ENCODE measurements at places on chromosomes 6 and 20.

DNA sequence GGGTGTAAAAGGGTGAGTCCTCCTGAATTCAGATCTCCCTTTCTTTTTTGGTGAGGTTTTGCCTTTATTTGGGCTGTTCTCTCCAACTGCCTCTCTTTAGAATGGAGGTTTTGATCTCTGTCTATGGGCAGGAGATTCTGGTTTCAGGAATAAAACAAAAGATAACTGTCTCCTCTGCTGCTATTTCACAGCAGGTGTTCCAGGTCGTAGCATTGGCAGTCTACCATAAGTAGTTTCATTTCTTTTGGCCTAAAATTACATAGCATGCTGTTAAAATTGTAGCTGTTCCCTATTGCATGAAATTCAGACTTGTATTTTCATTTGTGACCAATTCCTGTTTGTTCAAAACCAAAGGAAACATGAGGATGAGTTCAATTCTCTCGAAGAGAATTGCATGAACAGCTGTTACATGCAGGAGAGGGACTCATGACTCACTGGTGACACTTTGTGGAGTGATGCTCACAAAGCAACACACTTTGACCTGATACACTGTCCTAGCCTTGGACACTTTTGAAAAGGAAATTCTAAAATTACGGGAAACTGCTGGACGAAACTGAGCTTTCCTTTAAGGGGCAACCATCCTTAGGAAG, 76.8 kb upstream of the SIRPG start:
- DNase-seq, result no peak

DNA sequence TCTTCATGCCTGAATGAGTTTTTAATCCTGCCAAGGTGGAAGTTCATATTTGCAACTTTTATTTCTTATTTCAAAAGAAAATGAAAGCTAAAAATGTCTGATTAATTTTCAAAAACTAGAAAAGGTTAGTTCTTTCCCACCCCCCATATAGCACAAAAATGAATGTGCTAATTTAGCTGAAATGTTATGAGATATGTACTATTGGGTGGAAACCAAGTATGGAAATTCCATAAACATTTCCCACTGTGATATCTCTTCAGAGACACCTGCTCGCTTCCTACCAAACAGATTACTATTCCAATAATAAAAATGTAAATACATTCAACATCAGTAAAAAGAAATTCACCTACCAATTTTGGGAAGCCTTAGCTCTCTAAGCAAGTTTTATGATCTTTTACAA, 678.6 kb upstream of the ID4 start:
- DNase-seq, result no peak

- no peak for DNase-seq
Observed at GRCh38 chr6:85452441-85452881, 2.6 kb downstream of the NT5E start.

DNA sequence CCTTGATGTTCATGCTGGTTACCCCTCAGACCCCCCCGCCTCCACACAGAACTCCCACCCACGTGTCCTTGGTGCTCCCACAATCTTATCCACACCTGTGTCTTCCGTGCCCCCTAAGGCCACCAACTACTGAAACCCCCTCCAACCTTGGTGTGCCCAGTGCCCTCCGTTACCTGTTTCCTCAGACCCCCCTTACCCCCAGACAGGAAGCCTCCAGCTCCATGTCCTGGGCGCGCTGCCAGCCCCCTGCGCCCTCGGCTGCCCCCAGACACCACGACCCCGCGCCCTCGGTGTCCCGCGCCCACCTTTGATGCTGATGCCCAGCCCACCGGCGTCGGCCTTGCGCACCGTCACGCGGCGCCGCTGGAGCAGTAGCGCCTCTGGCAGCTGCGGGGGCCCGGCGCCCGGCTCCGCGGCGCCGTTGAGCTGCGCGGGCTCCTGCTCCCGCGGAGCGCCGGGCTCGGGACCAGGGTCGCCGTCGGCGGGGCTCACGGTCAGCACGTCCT, 504 bp downstream of the SNTA1 start:
- no peak for DNase-seq

DNA sequence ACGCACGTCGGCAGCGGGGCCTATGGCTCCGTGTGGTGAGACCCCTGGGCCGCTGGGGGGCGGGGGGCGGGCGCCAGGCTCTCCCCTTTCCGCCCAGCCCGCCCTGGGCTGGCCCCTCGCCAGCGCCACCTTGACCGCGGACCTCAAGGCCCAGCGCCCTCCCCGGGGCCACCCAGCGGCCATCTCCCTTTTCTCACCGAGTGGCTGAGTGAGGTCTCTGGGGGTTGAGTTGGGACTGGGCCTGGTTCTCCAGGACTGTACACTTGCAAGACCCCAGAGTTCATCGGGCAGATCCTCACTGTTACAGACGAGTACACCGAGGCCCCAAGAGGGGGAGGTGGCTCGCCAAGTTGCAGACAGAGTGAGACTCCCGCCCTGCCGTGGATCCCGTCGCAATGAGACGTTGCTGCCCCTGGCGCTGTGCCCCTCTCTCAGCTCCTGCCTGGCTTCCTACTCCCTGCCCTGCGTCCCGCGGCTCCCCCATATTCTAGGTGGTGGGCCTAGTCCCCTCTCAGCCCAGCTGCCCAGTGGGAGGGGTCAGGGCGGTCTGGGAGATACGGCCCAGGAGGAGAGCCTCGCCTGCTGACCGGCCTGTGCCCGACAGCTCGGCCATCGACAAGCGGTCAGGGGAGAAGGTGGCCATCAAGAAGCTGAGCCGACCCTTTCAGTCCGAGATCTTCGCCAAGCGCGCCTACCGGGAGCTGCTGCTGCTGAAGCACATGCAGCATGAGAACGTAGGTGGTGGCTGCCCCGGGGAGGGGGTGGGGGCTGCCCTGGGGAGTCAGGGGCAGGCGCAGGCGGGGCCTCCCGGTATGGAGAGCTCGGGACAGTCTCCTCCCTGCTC, 576 bp downstream of the MAPK13 start:
- no peak for DNase-seq

DNA sequence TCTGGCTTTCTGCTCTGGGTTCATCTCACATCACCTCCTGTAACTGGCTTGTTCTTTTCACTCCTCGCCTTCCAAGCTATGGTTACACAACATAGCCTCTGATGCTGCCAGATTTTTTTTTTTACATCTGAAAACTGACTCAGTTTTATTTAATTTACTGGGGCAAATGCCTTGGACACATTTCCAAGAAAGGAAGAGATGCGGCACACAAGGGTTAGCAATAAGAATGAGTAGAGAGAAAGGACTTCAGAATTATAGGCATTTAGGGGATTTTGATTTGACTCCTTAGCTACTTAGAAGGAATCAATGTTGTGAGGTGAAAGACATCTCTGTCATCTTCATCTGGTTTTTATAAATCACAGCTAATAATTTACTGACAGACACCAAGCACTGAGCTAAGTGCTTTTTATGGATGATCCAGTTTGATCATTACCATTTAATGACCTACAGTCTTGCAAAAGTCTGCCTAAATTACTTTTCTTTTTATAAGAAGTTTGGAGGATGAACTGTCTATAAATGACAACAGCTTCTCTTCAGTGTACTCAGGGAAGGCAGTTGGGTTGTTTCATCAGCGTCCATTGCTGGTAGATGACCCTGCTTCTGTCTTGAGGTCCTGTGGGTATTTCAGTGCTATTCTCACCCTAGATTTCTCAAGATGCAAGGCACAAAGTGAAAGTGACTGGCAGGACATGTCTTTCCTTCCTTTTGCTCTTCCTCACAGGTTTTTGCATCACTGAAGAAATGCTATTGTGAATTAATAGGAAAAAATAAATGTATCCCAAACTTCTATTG, 31.1 kb downstream of the LAMA4 start:
- no peak for DNase-seq

GRCh38 chr6:156425359-156426020, 351.7 kb upstream of the ARID1B start:
- DNase-seq, result no peak

- DNase-seq, result no peak
Observed at GRCh38 chr6:91081452-91082067, 494.7 kb upstream of the MAP3K7 start.

DNA sequence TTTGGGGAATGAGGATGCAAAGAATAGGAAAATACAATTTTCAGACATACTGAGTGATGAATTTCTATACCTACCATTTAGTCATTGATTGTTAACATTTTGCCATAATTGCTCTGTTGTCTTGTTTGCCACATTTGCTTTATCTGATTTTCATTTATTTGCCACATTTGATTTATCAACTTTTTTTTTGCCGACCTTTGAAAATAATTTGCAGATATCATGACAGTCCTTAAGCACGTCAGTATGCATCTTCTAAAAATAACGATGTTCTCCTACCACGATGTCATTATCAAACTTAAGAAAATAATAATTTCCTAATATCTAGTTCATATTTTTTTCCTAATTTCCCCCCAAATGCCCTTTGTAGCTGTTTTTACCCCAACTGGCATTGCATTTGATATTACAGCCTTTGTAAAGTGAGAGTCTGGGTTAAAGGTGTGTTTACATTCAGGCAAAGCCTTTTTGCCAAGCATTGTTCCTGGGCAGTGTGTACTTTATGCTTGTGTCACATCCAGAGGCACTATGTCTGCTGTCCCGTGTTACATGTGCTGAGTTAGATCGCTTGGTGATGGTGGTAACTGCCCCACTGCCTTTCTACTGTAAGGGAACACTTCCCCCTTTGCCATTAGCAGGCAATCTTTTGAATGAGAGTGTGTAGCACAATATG, 26.4 kb downstream of the SEC23B start:
- no peak for DNase-seq

DNA sequence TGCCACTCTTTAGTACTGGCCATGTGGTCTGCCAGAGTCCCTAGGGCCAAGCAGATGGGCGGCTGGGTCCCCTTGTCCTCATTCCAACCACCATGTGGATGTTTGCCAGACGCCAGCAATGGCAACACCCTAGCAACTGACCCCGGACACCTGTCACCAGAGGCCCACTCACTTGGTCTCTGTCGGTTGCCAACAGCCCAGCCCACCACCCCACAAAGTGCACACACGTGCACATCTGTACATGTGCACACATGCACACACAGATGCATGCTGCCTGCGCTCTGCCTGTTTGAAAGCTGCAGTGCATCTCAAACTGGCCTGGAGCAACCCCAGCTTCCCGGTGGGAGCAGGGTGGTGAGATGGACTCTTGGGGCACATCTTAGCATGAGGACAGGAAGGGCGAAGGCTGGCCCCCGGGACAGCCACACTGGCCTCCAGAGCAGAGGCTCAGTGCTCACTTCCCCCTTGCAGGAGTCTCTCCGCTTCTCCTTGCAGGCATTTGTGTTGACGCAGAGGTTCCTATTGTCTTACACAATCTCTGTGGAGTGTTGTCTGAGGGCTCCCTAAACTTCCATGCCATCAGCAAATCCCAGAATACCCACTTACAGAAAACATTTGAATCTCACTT, 54.0 kb downstream of the PSMG4 start:
- no peak for DNase-seq

DNA sequence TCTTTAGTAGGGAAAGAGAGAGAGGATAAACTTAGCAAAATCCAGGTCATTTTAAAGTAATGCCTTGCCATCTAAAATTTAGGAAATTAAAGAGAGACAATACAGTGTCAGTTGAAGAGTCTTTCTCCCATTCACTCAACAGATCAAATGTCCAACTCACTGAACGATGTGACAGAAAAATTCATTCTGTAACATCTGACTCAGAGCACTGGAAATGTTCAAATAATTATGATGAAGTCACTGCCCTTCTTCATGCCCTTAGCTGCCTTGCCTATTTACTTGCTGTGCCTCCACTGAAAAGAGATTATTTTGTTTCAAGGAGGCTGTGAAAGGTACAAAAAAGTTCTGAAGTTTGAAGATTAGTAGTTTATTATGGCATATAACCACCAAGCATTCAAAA, 434.8 kb downstream of the ADGRB3 start:
- DNase-seq, result no peak

DNA sequence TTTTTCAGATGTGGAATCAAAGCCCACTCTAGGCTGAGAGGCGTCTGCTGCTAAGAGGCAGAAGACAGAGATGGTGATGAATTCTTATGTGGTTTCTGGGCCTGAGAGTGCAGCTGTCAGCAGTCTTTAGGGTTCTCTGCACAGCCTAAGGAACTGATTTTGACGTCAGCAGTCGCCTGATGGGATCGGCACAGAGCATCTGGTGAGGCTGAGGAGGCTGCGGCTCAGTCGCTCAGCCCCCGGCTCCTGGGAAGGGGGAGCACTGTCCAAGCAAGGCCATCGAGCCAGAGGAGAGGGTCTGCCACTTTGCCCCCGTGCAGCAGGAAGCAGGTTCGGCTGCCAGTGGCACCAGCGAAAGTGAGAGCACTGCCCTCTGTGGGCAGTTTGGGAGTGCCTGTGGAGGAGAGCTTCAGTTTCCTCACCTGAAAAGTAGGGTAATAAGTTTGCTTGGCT, 92.5 kb downstream of the TCP11 start:
- no peak for DNase-seq

DNA sequence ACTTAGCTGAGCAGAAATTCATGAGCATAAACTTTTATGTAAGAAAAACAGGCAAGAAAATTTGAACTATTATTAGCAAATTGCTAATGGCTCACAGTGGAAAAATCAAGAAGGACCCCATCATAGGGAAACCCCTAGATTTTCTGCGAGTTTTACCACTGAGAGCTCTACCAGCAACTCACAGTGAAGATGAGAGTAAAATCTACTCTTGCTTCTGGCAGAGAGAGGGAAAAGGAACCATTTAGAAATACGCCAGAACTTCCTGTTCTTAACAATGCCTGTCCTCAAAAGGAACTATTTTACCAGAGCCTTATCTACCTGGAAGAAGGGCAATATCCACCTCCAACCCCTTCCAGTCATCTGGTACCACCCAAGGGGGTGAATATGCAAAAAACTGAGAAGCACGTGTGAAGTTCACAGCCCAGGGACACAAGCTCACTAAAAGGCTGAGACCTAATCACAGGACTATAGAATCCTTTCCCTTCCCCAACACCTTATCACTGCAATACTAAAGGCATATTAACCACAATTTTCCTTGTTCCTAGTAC, 34.4 kb upstream of the ASF1A start:
- no peak for DNase-seq

DNA sequence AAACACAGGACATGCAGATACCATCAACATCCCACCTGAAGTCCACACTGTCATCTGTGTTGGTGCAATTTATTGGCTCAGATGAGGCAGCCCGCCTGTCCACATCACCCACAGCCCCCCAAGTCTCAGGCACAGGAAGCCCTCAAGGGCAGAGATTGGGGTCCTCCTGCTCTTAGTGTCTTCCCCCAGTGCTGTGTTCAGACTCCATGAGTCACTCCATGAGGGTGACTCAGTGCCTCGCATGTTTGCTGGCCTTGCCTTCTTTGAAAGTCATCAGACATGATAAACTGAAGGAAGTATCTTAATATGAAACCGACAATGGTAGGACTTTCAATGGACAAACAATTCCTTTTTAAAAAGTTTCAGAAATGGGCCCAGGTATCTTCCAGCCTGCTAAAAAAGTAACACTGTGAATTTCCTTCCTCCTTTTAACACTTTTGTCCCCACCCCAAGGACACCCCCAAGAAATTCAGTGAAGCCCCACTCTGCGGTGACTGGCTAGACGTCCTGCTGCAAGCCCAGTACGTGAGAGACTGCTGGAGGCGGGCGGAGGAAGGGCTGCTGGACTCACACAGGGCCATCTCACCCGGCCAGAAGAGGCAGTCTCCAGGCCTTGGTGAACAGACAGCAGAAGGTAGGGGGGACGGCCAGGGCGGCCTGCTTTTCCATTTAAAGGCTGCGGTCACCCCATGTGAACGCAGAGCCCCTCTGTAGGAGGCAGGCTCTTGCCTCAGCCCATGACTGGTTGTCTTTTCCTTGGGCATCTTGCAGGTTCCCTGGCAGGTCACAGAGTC, 43.0 kb upstream of the KCNK16 start:
- no peak for DNase-seq
